Activated T-cell treated with anti-CD3 and anti-CD28 coated beads for 1 hour (primary cell): ENCODE measurements at places on chromosomes 13 and 19.

- no peak for DNase-seq
Observed at GRCh38 chr13:55869648-55870047, 1271.1 kb upstream of the PRR20A start.

DNA sequence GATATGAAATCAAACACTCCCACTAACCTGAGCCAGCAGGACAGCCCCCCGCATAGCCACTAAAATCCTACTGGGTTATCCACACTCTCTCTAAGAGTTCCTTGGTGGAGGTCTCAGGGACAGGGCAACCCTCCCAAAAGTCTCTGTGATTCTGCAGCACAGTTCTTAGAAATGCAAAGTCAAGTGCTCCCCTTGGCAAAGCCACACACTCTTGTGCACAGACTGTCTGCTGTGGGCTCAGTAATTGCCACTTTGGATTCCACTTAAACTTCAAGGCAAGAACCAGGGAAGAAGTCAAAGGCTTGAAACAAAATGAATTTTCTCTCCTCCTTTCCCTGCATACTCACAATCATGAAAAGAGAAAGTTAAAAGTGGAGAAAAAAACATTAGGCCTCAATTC, 61.5 kb downstream of the DOCK9 start:
- no peak for DNase-seq

DNA sequence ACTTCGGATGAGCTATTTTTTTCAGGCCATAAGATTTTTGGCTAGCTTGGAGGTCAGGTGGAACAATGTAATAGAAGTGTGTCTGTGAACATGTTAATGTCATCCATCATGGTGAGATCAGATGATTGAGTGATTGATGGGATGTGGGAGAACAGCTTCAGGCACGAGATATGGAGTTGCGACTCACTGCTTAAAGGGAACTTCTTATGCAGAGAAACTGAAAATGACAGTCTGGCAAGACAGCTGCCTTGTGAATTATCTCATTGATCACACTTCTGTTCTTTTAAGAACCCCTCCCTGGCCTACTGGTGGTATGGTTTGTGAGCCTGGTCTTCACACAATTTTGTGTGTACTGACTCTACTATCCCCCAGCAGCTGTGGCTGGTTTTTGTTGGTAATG, 96.0 kb downstream of the OLFM4 start:
- DNase-seq = no peak

- no peak for DNase-seq
Observed at GRCh38 chr19:13830114-13830740, 35.0 kb downstream of the ZSWIM4 start.

DNA sequence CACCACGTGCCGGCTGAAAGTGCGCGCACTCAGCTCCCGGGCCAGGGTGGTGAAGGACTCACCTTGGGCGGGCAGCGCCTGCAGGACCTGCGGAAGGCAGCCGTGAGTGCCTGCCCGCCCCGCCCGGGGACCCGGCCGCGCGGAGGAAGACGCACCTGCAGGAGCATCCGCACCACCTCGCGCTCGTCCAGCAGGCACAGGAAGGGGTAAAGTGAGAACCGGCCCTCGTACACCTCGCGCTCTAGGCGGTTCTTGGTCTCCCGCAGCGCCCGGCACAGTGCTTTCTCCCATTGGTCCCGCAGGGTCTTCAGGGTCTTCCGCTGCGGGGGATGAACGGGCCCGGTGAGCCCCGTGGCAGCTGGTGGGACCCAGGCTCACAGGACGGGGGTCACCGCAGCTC, 10.7 kb downstream of the POLRMT start:
- no peak for DNase-seq

DNA sequence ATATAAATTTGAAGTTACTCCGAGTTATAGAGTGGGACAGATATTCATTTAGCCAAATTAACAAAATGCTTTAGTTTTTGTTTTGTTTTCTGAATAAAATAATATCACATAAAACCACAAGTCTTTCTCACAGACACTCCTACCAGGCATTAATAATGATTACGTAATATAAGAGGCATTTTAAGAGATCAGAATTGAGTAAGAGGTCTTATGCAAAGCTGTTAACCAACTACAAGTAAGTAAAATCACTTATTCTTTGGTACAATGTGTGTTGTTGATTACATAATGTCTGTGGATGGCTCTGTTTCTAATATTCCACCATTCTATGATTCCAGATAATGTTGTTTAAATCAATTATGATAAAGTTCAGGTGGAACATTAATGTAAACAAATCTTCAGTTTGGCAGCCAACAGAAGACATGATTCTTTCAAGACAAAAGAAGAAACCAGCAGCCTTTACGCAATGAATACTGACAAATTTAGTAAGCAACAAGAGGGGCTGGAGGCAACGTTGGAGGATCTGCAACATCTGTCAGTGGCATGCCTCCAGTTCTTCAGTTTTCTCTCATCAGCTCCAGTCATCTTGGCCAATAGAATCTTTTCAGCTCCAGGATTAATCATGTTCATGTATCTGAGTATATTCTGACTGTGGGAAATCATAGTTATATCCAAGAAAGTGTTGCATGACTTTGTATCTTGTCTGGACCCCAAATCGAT, 403.8 kb downstream of the SLITRK5 start:
- no peak for DNase-seq

GRCh38 chr19:44732235-44733014, 16.1 kb upstream of the BCL3 start:
- no peak for DNase-seq
